ENCODE measurements at places on chromosomes 4 and X.

GRCh38 chr4:83889802-83890201 lies 353.9 kb downstream of the GPAT3 start:
- DNase-seq: no peak

DNA sequence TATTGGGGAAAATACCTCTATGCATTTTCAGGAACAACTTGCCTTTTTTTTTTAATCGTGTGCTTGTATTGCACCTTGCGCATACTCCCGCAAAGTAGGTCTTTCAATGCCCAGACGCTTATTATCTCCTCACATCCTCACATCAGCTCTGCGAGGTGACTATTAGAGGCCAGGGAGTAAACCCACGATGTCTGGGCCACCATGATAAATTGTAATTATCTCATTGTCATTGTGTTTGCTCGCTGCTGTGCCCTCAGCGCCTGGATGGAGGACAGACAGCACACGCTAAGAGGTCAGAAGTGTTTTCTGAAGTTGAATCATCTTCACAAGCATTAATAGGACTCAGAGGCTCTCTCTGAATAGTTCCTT lies 1.0 kb upstream of the RELL1 start:
- no peak for DNase-seq

DNA sequence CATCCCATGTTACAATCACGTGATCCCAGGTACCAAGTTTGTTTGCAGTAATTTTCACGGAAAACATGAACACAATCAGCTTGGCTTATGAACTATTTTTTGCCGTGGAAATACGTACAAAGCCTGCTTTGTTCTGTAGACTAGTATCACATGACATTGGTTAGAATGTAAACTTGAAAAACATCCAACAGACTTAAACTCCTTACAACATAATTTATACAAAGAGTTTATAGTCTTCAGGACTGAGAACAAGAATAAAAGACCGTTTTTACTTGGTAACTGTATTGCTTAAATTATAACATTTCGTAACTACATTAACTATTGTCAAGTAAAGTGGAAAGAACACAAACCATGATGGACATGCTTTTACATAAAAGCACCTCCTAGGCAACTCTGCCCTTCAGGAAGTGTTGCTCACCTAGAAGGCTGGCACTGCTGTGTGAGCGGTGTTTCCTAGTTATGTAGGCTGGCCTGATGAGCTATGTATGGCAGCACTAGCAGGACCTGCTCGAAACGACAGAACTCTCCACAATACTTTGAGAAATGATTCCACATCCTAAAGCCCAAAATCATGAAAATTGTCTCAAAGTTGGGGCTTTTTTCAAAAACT lies 41.8 kb upstream of the WDR1 start:
- DNase-seq: no peak

GRCh38 chrX:67558267-67558666 lies 14.4 kb downstream of the AR start:
- DNase-seq: no peak

DNA sequence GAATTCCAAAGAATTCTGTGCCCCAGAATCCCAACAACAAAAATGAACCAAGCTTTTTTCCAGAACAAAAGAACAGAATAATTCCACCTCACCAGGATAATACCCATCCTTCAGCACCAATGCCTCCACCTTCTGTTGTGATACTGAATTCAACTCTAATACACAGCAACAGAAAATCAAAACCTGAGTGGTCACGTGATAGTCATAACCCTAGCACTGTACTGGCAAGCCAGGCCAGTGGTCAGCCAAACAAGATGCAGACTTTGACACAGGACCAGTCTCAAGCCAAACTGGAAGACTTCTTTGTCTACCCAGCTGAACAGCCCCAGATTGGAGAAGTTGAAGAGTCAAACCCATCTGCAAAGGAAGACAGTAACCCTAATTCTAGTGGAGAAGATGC lies 161.6 kb downstream of the AFF2 start:
- DNase-seq: no peak

- no peak for DNase-seq
Measured at GRCh38 chr4:169818063-169818679, 60.4 kb upstream of the HPF1 start.

DNA sequence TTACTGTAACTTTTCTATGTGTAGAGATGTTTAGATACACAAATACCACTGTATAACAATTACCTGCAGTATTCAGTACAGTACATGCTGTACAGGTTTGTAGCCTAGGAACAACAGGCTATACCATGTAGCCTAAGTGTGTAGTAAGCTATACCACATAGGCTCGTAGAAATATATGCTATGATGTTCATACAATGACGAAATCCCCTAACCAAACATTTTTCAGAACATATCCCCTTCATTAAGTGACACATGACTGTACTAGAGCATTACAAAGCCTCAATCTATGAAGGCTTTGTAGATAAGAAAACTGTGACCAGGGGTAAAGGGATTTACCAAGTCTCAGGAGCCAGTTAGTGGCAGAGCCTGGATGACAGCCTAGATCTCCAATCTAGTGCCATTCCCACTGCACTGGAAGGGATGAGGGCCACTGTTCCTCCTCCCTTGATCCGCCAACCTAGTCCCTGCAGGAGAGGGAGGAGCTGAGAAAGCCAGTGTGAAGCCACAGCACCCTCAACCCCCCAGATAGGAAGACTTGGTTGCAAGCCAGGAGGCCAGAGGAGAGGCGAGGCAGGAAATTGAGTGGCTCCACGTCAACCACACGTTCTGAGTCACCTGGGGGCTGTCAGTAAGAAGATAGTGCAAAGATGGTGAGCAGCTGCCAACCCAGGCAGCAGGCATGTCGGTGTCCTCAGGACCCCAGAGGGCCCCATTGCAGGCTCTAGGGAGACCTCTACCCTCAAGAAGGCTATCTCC lies 227.7 kb downstream of the BCOR start:
- peak; percentile 38 for DNase-seq

DNA sequence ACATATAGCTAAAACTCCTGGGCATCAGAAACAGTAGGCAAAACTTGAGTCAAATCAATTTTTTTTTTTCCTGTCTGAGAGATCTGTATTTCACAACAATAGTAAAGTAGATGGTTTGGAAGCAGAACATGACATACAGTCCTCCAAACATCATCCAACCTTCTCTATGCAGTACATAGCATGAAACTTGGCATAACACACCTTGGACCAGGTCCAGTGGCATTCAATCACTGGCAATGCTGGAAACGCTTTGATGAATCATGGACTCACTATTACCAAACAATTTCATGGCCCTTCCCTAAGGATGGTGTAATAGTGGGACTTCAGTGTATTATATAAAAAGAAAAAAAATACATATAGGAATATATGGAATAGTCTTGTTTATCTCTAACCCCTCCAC lies 154.6 kb downstream of the FMR1NB start:
- DNase-seq: no peak

DNA sequence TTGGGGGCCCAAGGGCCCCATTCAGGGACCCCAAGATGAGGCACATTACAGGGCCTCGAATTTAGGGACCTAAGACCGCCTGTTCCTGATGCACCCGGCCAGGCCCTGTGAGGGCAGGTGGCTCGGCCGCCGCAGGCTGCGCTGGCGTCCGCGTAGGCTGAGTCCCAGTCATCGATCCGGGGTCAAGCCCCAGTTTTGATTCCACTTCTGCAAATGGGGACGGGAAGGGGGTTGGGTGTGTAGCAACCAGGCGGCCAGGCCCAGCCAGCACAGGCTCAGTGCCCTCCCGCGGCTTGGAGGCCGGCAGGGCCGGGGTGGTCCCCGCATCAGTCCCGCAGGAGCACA lies 327 bp downstream of the PNPLA4 start:
- peak; percentile 0 for DNase-seq

- no peak for DNase-seq
Measured at GRCh38 chrX:131213400-131213799, 75.7 kb downstream of the IGSF1 start.

GRCh38 chr4:70364002-70364401 lies 3.4 kb downstream of the SMR3A start:
- no peak for DNase-seq

- DNase-seq: no peak
Measured at GRCh38 chr4:40710484-40711254, 39.1 kb upstream of the NSUN7 start.

DNA sequence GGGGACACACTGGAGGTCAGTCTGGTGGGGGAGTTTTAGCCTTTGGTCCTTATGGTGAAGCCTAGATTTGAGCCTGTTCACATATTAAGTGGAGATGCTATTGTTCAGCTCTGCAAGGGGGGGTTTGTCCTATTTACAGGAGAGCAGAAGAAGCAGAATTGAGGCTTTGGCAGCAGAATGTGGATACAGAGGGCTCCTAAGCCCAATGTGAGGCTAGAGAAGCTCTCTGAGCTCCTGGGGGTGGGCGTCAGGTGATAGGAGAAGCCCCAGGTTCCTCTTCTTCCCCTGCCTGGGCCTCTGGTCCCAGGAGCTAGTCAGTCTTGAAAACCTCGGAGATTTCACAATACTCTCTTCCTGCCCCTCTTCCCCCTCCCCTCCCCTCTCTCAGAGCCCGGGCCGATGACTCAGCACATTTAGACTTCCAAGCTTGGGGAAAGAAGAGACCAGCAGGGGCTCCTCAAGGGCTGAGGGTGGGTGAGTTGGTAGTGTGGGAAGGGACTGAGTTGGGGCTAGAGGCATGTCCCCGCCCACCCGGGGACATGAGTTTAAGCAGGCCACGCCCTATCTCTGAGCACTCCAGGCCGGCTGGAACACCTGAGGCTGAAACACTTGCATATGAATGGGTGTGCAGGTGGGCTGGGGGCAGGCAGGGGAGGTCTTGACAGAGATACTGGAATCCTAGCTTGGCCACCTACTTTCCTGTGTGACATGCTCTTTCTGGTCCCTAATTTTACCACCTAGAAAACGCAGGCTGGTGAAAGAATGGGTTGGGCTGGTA lies 3.4 kb downstream of the TFE3 start:
- DNase-seq: peak; percentile 31
